ENCODE measurements at places on chromosomes 7 and 10.
A peak's percentile ranks its signal among the peaks of the same experiment; 100 is the strongest.

- DNase-seq: peak; percentile 93
Measured at GRCh38 chr7:47552621-47553020, 29.3 kb downstream of the TNS3 start.

GRCh38 chr10:99326871-99327270 lies 2.3 kb upstream of the CNNM1 start:
- no peak for DNase-seq

DNA sequence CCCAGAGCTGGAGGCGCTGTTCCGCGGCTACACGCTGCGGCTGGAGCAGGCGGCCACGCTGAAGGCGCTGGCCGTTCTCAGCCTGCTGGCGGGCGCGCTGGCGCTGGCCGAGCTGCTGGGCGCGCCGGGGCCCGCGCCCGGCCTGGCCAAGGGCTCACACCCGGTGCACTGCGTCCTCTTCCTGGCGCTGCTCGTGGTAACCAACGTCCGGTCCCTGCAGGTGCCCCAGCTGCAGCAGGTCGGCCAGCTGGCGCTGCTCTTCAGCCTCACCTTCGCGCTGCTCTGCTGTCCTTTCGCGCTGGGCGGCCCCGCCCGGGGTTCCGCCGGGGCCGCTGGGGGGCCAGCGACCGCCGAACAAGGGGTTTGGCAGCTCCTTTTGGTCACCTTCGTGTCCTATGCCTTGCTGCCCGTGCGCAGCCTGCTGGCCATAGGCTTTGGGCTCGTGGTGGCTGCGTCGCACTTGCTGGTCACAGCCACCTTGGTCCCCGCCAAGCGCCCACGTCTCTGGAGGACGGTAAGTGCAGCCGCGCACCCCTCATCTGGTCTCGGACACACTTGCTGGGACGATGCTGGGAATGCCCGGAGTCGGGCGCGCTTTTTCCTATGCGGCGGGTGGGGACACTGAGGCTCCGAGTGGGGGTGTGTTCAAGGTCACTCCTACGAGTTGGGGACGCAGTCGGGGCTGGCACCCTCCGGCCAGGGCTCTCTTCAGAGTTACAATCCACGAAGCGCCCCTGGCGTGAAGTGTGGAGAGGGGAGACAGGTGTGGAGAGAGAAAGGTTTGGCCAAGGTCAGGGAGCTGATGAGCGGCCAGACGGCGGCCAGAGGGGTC lies 717 bp downstream of the ADCY1 start:
- peak; percentile 73 for DNase-seq

- DNase-seq: peak; percentile 50
Measured at GRCh38 chr10:34538281-34538829, 276.7 kb downstream of the PARD3 start.

- DNase-seq: peak; percentile 49
Measured at GRCh38 chr10:60237977-60238758, 151.5 kb downstream of the ANK3 start.

- DNase-seq: peak; percentile 15
Measured at GRCh38 chr7:92260248-92260781, 14.5 kb downstream of the ANKIB1 start.

DNA sequence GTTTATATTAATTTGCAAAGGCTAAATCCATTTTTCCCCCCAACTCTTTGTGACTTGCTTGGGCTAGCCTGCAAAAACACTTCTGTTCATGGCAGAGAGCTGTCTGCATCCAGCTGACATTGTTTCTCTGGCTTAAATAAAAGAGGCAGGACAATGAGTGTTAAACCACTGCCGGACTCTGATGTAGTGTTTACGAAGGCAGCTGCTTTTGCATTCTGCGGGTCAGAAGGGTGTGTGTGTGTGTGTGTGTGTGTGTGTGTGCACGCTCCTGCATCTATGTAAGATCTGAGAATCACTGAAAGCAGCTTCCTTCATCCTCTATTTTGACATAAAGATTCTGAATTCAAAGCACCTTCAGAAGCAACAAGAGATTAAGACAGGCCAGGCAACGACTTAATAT lies 28.3 kb downstream of the NRP1 start:
- no peak for DNase-seq

DNA sequence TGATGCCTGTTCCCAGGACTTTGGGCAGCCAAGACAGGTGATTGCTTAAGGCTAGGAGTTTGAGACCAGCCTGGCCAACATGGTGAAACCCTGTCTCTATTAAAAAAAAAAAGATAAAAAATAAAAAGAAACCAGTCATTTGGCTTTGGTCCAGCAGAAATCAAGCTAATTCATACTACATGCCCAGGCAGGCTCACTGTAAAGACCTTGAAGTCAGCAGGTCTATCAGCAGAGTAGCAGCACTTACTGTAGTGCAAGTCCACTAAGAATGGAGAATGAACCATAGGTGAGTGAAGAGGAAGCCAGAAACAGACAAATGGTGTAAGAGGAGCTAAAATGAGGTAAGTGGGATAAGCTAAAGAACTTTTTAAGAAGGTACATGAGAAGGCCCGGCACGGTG lies 24.7 kb downstream of the PSPH start:
- DNase-seq: no peak

- no peak for DNase-seq
Measured at GRCh38 chr10:76523791-76524351, 1092.4 kb downstream of the LRMDA start.

- peak; percentile 16 for DNase-seq
Measured at GRCh38 chr10:100209303-100209702, 20.1 kb downstream of the CHUK start.

DNA sequence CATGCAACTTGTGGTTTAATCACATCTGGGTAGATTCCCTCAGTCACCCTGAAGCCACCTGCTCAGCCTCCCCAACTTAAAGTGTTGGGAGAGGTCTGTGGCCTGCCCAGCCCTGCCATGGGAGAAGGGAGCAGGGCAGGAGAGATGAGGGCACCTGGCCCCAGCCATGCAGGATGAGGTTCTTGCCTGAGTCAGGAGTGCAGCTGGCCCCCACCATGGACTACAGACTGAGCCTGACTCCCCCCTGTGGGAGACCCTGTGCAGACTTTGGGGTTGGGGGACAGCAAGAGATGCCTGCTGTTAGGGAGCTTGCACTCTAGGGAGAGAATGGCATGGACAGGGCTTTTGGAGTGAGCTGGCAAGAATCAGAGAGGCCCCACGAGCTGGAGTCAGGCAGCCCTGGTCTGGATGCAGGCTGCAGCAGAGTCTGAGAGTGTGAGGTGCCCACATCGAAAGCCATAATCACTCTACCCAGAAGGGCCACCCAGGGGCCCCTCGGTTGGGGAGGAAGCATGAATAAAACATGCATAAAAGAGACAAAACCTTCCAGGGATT lies 34.7 kb upstream of the DPYSL4 start:
- no peak for DNase-seq

GRCh38 chr10:43998021-43998809 lies 349.5 kb upstream of the ZNF32 start:
- DNase-seq: peak; percentile 67

- no peak for DNase-seq
Measured at GRCh38 chr10:1380088-1380671, 324.0 kb downstream of the WDR37 start.

GRCh38 chr10:24544776-24545175 lies 178.9 kb downstream of the ARHGAP21 start:
- DNase-seq: no peak

- DNase-seq: no peak
Measured at GRCh38 chr7:50641442-50642405, 76.5 kb upstream of the DDC start.

- no peak for DNase-seq
Measured at GRCh38 chr10:122087436-122087835, 98.5 kb downstream of the TACC2 start.

DNA sequence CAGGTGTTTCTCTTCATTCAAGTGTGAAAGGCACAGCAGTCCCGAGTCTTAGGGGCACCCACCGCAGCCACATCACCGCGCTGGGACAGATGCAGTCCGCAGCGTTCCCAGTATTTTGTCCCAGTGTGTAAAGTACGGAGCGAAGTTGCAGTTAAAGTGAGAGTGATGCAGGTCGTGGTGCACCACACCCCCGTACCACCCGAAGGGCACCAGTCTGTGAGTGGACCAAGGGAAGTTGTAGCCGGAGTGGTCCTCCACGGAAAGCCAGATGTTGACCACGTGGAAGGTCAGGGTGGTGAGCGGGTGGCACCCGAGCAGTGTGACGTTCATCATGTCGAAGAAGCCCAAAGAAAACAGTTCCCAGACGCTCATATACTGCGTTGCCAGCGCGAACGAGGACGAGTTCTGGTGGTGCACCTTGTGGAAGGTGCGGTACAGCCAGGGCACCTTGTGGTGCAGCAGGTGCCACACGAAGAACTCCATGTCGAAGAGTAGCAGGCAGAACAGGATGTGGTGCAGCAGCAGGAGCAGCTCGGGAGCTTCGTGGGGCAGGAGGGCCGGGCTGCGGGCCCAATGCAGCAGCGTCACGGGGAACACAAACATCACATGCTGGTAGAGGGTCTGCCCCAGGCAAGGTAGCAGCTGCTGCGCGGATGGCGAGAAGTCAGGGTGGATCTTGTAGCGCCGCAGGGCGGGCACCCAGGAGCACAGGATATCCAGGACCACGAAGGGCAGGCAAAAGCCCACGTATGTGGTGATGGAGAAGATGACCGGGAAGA lies 526 bp downstream of the CH25H start:
- peak; percentile 66 for DNase-seq

DNA sequence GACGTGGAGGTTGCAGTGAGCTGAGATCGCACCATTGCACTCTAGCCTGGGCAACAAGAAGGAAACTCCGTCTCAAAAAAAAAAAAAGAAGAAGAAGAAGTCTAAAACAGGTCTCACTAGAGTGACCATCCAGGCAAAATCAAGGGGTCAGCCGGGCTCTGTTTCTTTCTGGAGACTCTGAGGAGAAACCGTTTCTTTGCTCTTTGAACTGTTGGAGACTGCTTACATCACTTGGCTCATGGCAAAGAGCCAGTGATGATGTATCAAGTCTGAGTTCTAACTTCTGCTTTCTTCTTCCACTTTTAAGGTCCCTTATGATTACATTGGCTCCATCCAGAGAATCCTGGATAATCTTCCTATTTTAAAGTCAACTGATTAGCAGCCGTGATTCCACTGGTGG lies 306.8 kb downstream of the WDR11 start:
- DNase-seq: no peak

- no peak for DNase-seq
Measured at GRCh38 chr7:45973725-45974532, 52.9 kb upstream of the IGFBP3 start.

- DNase-seq: no peak
Measured at GRCh38 chr7:18940593-18941134, 176.8 kb downstream of the TWIST1 start.

DNA sequence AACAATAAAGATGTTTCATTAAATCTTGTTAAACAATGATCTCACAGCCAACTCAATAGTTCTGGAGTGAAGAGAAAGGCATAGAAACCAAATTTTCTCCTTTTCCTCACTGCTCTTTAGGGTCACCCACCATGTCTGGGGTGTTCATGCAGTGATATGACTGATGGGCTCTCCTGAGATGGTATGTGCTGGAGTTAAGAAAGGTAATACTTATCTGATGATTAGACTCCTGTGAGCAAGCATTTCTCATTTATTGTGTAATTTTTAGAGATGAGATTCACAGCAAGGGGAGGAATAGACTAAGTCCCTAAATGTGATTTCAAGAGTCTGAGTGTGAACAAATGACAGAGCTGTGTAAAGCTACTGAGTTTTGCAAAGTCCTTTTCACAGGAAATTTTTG lies 1361.3 kb upstream of the CELF2 start:
- no peak for DNase-seq

DNA sequence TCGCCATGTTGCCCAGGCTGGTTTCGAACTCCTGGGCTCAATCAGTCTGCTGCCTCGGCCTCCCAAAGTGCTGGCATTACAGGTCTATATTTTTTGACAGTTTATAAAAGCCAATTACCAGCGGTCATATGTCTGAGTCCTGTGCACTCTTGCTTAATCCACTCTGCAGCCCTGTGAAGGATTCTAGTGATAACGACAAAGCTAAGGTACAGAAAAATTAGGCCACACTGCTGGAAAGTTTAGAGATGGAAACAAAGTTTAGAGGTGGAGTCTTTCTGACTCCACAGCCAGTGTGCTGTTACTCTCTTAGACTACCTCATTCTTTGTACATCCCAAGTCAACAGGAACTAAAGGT lies 707 bp downstream of the PTER start:
- DNase-seq: peak; percentile 8

DNA sequence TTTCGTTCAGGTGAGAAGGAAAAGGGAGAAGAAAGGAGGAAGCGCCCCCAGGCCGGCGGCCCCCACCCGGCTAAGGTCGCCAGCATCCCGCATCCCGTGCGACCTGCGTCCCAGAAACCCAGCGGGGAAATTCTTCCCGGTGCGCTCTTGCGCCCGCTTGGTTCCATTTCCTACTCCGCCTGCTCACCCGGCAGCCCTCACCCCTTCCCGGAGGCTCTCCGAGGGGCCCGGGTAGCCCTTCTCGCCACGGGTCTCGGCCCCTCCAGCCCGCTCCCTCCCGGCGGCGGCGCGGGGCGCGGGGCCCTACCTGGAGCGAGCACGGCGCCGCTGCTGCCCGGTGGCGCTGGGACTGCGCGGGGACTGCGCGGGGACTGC lies at the start of gene PRKCQ:
TSS of gene PRKCQ (minus strand) at position 373 of the 375 bp plus-strand sequence. CDS start 65,141 bp downstream, outside the sequence.
- DNase-seq: no peak

DNA sequence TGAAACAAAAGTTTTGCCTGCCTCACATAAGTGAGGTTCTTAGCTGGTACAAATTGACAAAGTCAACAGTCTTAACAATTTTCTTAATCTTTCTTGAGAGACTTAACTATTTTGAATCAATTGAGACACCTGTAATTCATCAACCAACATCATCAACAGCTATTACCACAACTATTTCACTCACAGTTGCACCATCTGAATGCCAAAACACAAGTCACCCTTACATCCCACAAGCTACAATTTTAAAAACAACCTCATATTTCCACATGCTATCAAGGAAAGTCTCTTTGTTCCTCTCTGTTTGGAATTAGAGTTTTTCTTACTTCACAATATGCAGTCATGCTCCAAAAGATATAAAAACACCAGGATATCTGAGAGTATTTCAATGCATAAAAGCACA lies 4.9 kb downstream of the SMURF1 start:
- DNase-seq: peak; percentile 60

DNA sequence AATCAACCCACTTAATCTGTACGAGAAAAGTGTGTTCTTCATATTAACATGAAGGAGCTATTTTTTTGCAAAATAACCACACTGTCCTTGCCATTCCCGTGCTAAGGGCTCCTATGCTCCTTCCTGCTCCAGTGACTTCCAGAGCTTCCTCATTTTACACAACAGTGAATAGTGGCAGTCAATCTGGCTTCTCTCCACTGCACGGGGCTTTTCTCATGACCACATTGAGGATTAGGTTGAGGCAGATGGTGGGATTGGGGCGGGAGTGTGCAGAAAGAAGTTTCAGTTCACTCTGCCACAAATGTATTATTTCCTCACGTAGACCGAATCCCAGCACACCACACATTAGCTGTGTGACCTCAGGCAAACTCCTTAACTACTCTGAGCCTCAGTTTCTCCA lies 235.1 kb downstream of the ARHGAP12 start:
- DNase-seq: no peak

GRCh38 chr10:35937546-35937945 lies 295.4 kb upstream of the FZD8 start:
- no peak for DNase-seq
